ENCODE measurements at places on chromosomes 16 and 17.

- DNase-seq: no peak
These were observed 167.1 kb upstream of the CDH13 start for GRCh38 chr16:82459580-82460256.

- DNase-seq: no peak
These were observed 3.1 kb upstream of the CIAO3 start for GRCh38 chr16:743794-744500.

DNA sequence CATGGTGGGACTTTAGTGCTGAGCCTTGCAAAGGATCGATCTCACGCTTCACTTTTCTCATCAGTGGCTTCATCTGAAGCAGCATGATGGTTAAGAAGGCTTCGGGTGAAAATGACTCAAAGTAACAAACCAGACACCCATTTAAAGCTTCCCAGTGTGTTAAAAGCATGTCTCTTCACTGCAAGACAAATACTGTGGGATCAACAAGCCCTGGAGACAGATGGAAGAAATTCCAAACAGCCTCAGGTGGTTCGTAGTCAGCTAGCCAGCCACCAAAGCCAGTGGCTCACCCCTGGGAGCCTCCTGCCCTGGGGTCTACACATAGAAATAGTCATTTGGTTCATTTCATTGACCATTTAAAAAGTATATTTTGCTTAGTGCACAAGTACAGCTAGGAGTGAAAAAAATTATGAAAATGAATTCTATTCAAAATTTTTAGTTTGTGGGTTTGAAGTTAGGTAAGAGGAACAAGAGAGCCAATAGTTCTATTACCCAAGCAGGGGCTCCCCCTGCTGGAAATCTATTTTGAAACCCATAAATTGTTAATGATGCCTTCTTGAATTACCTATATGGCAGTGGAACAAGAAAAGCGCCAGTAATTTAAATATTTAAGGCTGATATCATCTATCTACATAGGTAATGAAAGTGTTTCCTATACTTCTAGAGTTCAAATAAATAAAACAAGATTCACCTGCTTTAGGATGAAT, 51.6 kb downstream of the PMP22 start:
- DNase-seq: peak; percentile 4

GRCh38 chr16:89064606-89065457, 28.8 kb upstream of the ACSF3 start:
- no peak for DNase-seq

DNA sequence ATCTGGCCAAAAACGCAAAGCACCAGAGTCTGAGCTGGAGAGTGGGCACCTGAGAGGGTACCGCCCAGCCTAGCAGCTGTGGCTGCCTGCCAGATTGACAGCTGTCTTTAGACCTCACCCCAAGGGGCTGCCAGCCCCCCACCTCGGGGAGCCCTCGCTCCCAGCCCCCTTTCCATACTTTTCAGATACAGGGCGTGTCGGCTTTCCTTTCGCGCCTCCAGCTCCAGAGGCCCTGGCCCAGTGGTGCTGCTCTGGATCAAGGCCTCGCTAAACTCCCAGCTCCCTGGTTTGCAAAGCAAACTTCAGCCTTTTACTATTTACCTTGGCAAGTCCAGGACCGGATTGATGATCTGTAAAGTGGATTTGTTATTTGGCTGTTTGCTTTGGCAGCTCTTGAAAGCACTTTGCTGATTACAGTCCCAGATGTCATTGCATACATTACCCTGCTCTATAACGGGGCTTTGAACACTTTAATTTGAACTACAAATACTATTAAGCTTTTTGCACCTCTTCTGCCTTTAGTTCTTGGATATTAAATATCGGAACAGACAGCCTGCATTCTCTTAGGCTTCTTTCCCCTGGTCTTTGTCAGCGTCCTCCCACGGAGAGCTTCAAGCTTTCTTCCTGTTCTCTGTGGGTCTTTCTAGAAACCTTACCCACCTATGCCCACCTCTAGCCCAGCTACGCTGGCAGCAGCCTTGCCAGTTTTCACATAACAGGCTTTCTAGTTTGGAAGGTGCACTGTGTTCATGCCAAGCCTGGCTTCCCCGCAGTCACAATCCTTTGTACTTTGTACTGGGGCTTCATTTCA, 63.6 kb upstream of the TBX2 start:
- DNase-seq: no peak

GRCh38 chr16:85712801-85713200, 24.0 kb upstream of the GINS2 start:
- no peak for DNase-seq

- DNase-seq: no peak
These were observed 3.0 kb upstream of the CCL2 start for GRCh38 chr17:34252095-34252443.

DNA sequence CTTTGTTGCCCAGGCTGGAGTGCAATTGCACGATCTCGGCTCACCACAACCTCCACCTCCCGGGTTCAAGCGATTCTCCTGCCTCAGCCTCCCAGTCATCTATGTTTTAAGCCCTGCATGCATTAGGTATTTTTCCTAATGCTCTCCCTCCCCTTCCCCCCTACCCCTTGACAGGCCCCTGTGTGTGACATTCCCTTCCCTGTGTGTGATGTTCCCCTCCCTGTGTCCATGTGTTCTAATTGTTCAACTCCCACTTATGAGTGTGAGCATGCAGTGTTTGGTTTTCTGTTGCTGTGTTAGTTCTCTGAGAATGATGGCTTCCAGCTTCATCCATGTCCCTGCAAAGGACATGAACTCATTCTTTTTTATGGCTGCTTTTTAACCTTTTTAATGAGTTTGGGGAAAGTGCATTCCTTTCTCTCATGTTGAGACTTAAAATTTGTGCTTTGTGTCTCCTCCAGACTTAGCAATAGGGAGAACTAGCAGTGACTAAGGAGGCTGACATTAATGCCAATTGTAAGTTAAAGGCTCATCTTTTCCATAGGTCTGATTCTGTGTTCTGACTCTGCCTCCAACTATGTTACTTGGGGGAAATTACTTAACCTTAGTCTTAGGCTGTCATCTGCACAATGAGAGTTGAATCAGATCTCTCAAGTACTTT, 17.7 kb upstream of the PHAF1 start:
- DNase-seq: no peak

DNA sequence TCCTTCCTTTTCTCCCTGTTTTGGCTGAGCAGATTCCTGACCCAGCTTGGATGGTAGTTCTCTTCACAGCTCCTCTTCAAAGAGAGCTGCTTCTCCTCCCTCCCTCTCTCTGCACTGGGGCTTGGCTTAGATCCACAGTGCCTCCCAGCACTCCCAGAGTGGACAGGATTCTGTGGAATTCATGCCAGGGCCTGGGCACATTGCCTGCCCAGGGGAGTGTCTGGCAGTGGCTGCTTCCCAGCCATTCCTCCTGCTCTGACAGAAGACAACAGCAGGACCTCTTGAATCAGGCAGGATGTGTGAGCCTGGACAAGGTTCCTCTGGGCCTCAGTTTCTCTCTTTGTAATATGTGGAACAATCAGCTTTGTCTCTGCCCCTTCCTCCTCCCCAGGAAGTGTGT, 4.5 kb upstream of the MMP28 start:
- no peak for DNase-seq

DNA sequence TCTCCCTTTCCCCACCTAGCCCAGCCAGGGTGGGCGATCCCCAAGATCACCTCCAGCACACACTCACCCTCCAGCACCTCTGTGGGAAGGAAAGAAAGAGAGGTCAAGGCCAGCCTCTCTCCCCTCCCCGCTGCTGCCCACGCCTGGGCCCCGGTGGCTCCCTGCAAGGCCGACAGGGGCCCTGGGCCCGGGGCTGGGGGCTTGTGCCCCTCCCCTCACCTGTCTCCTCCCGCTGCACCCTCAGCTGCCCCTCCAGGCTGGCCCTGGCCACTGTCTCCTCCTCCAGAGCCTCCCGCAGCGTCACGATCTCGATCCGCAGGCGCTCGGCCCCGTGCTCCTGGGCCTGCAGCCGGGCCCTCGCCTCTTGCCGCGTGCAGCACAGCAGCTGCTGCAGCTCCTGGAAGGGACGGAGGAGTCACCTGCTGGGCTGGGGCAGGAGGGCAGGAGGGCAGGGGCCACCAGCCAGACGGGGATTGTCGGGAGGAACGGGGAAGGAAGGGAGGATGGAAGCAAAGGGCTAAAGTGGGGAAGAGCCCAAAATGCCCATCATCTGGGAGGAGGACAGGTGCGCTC, 19.2 kb downstream of the RABEP2 start:
- DNase-seq: no peak

Data from glomerular endothelial cell (primary cell).